ENCODE measurements at places on chromosomes 7 and 10.

- DNase-seq: no peak
These were observed 181.4 kb downstream of the GNAT3 start for GRCh38 chr7:80330434-80330833.

GRCh38 chr10:8583096-8583495 lies 528.6 kb downstream of the GATA3 start:
- no peak for DNase-seq

DNA sequence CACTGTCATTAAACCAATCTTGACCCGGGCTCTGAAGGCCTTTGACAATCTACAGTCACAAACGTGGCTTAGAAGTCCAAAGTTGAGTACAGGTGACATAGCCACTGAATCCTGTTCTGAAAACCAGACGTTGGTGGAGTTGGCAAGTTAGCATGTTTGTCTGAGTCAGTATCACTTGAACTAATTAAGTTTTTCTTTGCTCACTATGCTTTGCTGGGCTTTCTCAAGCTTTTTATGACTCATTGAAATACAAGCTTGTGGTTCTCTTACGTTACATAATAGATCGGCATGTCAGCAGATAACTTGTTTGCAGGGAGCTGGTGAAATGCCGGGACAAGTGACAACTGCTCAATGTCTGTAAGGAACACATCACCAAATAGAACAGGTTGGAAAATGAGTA lies 53.8 kb downstream of the ARL5B start:
- DNase-seq: no peak

DNA sequence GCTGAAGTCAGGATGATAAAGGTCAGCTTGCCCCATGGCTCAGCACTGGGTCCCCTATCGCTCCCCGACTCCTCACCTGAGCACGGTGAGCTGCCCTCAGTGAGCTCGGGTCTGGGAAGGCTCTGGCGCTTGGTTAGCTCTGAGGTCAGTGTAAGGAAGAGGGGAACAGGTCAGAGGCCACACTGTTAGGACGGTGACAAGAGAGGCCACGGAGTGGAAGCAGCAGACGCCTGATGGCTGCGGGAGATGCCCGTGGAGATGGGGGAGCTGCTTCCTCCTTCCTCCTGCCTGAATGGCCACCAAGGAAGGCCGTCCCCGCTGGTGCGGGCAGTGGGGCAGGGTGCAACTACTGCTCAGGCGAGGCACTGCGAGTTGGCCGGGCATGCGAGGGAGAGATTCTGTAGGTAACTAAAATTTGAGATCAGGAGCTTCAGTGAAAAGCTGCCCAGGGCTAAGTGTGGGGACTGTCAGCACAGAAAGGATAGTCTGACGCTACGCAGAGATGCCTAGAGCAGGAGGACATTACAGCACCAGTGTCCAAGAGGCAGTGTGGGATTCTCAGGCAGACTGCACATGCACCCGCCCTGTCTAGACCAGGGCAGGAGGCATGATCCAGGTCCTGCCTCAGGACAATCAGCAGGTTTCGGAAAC lies 231.3 kb upstream of the GRB10 start:
- DNase-seq: no peak

- DNase-seq: peak; percentile 11
These were observed 689.5 kb downstream of the DNAJB9 start for GRCh38 chr7:109259151-109259550.

DNA sequence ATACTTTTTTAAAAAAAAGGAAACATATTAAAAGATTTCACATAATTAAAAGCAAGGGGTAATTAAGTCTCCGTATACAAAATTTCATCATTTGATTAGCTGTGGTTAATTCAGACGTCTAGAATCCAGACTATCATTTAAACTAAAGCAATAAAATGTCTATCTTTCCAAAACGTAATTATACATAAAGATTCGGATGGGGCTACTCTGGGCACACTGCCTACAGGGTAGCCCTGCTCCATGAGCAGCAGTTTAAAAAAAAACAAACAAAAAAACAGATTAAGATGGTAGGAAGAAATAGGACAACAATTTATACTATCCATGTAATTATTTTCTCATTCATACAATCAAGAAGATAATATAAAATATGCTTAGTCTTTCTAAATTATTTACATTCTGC lies 96.0 kb downstream of the NRBF2 start:
- no peak for DNase-seq

GRCh38 chr7:7607010-7607409 lies 33.5 kb upstream of the UMAD1 start:
- peak; percentile 15 for DNase-seq

- DNase-seq: no peak
These were observed 8.6 kb downstream of the TRIM56 start for GRCh38 chr7:101093906-101094305.

DNA sequence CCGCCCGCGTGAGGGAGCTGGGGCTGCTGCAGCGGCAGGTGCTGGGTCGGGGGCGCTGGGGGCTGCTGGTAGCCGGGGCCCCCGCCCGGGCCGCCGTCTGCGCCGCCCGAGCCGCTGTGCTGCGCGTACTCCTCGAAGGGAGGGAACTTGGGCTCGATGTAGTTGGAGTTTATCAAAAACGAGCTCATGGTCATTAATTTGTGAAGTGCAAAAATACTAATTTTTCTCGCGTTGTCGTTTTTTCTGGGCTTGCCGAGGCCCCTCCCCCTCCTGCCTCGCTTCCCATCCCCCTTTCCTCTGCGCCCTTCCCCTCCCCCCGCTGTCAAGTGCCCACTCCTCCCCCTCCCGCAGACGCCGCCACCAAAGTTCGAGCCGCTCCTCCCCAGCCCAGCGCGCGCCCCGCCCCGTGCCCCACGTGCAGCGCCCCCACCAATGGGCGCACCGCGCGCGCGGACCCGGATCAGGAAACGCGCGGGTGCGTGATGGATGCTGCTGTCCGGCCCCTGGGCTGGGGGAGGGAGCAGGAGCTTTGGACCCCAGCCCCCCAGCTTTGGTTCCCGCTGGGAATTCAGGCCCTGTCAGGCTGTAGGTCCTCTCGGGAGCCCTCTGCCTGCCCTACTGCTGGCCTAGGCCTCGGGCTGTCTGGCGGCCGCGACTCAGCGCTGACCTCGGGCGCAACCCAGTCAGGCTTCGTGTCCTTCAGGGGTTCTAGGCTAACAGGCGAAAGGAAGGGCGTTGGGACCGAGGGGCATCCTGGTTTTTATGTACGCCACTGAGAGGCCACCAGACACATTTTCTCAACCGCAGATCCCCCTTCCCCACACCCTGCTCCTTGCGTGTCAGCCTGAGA lies at the start of gene HOXA4:
Gene HOXA4 (minus strand): TSS at position 218 of the 850 bp plus-strand sequence. CDS start 24 bp downstream, at position 194.
- peak; percentile 84 for DNase-seq

- DNase-seq: no peak
These were observed 136.2 kb upstream of the FZD8 start for GRCh38 chr10:35778306-35778705.

GRCh38 chr10:133527771-133528271 lies 658 bp downstream of the CYP2E1 start:
- DNase-seq: no peak

GRCh38 chr7:116113310-116113709 lies 82.7 kb upstream of the TFEC start:
- DNase-seq: no peak

- DNase-seq: no peak
These were observed 55.5 kb downstream of the SORBS1 start for GRCh38 chr10:95505641-95506040.

GRCh38 chr10:7130191-7130911 lies 280.5 kb downstream of the SFMBT2 start:
- DNase-seq: no peak

- DNase-seq: no peak
These were observed 149.4 kb downstream of the ZNF438 start for GRCh38 chr10:30882281-30882680.

DNA sequence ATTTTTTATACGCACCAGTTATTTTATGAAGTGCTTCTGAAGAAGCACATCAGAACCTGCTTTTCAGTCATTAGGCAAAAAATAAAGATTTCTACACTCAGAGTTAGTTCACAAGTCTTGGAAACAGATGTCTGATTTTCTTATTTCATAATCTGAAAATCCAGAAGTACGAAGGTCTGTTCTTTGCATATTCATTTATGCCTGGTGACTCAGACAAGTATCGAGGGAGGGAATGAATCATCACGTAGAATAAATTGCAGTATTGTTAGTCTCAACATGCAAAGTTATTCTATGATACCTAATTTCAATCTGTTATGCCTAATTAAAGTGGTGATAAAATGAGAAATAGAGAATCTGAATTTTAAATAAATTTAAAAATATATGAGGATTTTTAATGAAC lies 113.6 kb upstream of the SEM1 start:
- DNase-seq: no peak

- DNase-seq: no peak
These were observed 4.5 kb upstream of the TRAPPC14 start for GRCh38 chr7:100163006-100163531.

DNA sequence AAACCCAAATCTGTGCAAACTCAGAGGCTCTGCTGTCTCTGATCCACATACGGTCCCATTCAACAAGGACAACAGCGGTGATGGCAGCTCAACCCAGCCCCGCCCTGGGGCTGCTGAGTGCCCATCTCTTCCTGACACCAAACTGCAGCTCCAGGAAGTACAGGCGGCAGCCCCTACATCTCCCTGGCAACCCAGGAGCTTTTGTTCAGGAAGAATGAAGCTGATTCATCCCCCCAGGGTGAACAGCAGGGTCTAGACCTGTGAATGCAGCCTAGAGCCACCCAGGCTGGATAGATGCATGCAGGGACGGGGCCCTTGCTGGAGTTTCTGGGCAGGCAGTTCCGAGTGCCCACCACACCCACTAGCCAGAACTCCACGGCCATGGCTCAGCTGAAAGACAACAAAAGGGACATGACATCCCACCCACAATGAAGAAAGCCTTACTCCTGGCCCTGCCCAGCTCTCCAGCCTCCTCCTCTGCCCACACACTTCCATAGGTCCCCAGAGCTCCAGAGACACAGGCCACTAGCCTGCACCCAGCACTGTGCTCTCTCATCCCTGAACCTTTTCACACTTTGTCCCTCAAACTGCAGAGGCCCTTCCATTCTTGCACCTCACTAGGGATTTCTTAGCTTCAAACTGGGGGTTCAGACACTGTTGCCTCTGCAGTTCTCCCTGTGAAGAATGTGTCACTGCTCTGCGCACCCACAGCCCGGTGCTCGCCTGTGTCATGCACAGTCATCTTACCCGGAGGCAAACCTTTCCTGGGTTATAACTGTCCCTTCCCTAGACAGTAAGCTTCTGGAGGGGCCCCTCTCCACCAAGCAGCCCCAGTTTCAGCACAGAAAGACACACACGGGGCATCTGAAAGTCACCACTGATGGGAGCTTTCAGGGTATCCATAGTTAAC lies 99.1 kb downstream of the GRID1 start:
- DNase-seq: no peak

- DNase-seq: peak; percentile 24
These were observed 223.6 kb downstream of the RELN start for GRCh38 chr7:103765901-103766300.

DNA sequence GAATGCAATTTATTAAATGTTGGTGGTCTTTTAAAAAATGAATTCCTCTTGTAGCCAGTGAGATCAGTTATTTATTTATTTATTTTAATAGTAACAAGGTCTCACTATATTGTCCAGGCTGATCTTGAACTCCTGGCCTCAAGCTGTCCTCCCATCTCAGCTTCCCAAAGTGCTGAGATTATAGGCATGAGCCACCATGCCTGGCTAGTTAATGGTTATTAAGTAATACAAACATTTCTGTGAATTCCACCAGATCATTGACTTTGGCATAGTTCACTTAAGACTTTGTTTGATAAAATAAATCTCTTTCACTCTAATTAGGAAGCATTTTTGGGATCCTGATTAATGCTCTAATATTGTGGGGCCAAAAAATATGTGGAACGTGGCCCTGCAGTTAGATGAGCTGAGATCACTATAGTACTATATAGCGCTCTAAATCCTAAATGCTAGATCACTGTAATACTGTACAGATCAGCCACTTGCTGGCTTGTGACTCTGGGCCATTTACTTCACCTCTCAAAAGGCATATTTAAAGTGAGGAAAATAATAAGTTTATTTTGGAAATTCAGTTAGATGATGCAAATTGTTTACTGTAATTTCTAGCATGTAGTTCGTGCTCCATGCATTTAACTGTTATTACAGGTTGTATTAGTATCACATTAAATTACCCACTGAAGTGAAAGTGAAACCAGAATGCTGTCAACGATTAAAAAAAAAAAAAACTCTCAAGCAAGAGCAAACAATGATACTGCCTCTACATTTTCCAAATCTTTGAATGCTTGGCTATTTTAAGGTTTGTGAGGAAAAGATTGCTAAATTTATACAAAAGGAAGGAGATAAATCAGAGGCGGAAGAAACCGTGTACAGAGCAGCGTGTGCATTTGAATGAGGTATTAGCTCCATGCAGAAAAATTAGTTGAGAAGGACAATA lies 15.9 kb upstream of the FAS start:
- no peak for DNase-seq

- DNase-seq: no peak
These were observed 18.1 kb upstream of the NPTX2 start for GRCh38 chr7:98598846-98599615.

DNA sequence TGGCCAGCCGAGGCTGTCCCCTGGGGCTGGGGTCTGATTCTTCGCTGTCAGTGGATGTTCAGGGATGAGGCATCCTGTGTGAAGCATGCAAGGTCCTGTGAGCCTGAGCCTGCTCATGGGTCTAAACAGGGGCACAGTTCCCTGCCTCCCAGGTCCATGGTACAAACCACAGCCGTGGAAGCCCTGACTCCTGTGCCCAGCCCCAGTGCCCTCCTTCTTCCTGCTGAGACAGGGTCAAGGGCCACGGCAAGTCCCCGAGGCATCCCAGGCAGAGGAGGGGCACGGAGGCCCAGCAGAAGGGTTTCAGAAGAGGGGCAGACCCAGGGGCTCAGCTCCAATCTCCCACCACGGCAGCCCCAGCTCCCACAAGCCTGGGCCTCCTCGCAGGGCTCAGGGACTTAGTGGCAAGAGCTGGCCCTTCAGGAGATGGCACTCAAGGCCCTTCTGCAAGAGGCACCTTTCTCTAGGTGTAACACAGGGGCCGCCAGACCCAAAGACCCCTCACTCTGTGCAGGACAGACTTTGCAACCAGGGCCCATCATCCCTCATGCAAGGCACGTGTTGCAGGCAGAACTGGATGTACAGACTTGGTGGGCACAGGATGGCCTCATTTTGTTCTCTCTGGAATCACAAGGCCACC lies 248.8 kb downstream of the TCERG1L start:
- DNase-seq: no peak

GRCh38 chr7:155414547-155415492 lies 43.1 kb upstream of the EN2 start:
- DNase-seq: no peak

DNA sequence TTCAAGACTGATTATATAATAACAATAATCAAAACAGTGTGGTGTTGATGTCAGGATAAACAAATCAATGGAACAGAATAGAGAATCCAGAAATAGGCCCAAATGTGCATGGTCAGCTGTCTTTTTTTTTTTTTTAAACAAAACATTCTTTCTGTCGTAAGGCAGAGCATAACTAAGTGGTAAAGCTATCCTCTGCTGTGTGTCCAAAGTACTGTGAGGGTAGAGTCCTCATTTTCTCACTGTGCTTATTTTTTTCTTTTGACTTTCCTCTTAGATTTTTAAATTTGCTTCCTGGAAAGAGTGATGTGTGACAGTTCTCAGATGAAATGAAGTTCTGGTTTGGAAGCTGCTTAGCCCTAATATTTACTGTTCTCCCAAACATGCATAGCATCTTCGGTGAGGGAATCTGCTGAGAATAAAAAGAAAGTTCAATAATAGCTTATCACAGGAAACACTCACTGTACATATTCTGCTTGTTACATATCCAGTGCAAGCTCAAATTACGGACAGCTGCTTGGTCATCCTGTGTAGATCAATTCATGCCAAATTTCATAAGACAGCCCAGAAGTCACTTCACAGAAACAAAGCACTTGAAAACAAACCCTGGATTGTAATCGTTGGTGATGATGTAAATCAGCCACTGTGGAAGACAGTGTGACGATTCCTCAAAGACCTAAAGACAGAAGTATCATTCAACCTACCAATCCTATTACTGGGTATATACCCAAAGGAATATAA lies 423.9 kb downstream of the NEBL start:
- DNase-seq: no peak

Measured in iPS-NIHi11 (cell line).